ENCODE measurements at places on chromosomes 4 and X.

DNA sequence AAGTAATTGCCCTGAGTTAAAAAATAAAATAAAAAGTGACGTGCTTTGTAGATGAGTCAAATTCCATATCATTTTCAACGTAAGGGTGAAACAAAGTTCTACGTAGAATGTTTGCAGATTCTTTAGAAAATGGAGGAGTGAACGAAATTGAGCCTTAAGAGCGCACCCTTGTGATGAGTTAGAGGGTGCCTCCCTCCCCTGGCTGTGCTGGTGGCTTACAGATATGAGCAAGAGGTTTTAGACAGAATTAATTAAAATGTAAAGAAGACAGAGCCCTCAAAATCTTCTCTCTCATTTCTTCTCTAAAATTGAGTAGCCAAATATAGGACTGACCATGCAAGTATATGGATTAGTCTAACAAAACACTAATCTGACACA lies 30.2 kb upstream of the LGI2 start:
- no peak for DNase-seq

- no peak for DNase-seq
Measured at GRCh38 chr4:74475091-74475800, 30.3 kb downstream of the AREG start.

- DNase-seq: no peak
Measured at GRCh38 chr4:89108091-89108490, 3.2 kb upstream of the TIGD2 start.

GRCh38 chrX:29237972-29238371 lies 650.7 kb downstream of the IL1RAPL1 start:
- DNase-seq: no peak

- DNase-seq: no peak
Measured at GRCh38 chr4:186912606-186913005, 188.9 kb upstream of the FAT1 start.
